ENCODE measurements at places on chromosomes 6 and 20. TPM values are rescaled to one million over a fixed set of nuclear protein-coding genes. Genes with fewer than 3 reads are reported as not detected.

RNASET2 gene
- 59.7 TPM for total RNA-seq

CNBD2 gene
- total RNA-seq, result 2.2 TPM

DNA sequence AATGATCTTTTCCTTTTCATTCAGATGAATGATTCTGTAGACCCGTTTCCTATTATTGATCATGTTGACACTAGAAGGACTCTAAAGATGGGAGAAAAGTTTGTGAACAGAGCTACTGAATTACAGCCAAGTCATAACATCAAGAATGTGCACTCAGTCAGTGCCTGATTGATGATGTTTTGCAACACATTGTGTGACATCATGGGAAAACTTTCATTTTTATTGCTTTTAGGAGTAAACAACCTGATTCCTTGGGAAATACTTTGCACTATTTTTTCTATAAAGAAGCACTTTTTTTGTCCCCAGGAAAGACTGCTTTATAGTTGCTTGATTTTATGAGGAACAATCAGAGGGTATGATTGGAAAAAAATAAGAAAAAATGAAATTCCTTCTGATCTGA is 383.8 kb upstream of the JAG1 start:
- DNase-seq, result peak; percentile 4

- DNase-seq, result no peak
Measured at GRCh38 chr6:144468709-144469108, 183.6 kb downstream of the UTRN start.

DNA sequence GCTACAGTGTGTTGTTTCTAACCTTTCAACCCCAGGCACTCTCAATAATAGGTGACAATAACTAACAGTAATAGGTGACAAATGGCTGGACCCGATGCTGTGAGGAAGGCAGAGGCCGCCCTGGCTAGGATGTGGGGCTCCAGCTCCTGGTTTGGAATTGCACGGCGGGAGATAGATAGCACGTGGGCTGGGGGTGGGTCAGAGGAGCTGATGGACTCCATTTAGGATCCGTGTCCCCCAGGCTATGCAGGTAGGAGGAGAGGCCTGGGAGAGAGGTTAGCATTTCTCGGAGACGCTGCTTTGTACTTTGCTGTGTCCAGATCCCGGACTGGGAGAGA is 61.4 kb downstream of the EZR start:
- no peak for DNase-seq
